ENCODE measurements at places on chromosomes 2 and 18. TPM values are rescaled to one million over a fixed set of nuclear protein-coding genes. Genes with fewer than 3 reads are reported as not detected.

The EGR4 gene
- total RNA-seq, result not detected

The HDLBP gene
- total RNA-seq, result 613 TPM

The MC5R gene
- not detected for total RNA-seq

The GAREM1 gene
- total RNA-seq, result 0.89 TPM

The G6PC2 gene
- total RNA-seq, result not detected

The ALLC gene
- total RNA-seq, result not detected

The DQX1 gene
- total RNA-seq, result 0.58 TPM

The CARF gene
- 3.7 TPM for total RNA-seq

The SLC4A5 gene
- total RNA-seq, result not detected

The DLGAP1 gene
- not detected for total RNA-seq

The DSG2 gene
- 15.6 TPM for total RNA-seq

The UGT1A3 gene
- not detected for total RNA-seq

The KIF1A gene
- total RNA-seq, result not detected

The STPG4 gene
- total RNA-seq, result 1.2 TPM

The CPLX4 gene
- not detected for total RNA-seq

The NRP2 gene
- total RNA-seq, result 75.0 TPM

The ABCB11 gene
- not detected for total RNA-seq

The COX5B gene
- 286 TPM for total RNA-seq

The THOC1 gene
- 15.3 TPM for total RNA-seq

The FHOD3 gene
- total RNA-seq, result under 0.01 TPM

The PTMA gene
- total RNA-seq, result 669 TPM

All from myometrial cell (primary cell).